ENCODE measurements at places on chromosomes 6 and 20.
A peak's percentile ranks its signal among the peaks of the same experiment; 100 is the strongest.

DNA sequence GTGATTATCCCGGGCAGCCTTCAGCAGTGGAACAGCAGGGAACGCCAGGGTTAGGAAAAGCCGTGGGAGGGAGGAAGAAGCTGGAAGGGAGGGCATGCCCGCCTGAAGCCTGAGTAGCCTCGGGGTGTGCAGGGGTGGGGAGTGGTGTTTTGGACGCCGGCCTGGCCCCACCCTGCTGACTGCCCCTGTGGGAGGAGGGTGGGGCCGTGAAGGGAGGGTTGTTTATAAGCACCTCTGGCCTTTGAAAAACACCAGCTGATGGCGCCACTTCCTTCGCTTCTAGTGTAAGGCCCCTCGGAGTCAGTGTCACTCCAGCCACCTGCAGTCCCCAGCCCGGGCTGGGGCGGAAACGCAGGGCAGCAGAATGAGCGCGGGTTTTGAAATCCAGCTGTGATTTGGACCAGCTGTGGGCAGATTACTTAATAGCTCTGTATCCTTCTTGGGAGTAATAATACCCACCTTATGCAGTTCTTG lies 52.8 kb upstream of the BMP6 start:
- DNase-seq, result no peak

DNA sequence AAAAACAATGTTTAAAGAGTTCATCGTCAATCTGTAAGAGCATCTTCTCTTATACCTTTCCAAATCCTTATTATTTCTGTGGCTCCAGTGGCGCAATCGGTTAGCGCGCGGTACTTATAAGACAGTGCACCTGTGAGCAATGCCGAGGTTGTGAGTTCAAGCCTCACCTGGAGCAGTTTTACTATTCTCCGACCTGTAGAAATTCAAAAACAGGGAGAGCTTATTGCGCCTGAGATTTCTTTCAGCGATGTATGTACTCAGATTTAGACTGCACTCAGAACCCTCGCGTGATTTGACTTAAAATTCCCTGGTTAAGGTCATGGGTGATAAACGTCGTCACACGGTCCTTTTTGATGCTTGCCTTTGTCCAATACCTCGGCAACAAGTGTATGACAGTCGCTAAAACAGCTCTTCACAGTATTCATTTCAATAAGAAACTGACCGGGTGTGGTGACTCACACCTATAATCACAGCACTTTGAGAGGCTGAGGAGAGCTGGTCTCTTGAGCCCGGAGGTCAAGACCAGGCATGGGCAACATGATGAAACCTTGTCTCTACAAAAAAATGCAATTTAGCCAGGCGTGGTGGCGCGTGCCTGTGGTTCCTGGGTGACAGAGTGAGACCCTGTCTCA lies 11.9 kb downstream of the GPX5 start:
- DNase-seq, result peak; percentile 31

DNA sequence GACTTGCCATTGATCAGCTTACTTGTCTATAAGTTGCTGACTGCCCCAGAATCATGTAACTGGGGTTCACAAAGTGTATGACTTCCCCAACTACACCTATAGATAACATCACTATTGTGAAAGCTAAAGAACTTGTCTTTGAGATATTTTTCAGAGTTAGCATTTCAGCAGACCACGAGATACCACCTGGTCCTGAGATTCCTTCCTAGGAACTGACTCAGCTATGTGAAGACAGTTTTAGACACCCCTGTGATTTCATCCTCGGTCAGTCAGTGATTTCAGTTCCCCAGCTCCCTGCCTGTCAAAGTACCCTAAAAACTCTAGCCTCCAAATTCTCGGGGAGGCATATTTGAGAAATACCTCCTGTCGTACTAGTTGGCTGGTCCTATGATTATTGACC lies 62.4 kb downstream of the TXNDC5 start:
- DNase-seq, result no peak

- no peak for DNase-seq
Measured at GRCh38 chr20:36360429-36360828, 54.3 kb downstream of the DLGAP4 start.

DNA sequence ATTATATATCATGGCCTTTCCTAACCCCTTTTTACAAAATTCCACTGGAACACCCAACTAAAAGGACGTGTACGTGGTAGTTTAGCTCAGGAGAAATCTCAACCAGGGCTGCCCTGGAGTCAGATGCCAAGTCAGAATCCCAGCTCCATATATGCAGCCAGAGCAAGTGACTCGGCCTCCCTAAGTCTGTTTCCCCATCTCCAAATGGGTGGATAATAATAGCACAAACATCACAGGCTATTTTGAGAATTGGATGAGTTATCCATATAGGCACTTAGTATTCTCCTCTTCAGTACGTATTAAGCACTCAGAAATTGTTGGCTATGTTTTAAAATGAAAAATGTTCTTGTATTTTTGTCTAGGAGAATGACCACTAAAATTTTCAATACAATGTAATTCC lies 481.5 kb downstream of the CD109 start:
- DNase-seq, result no peak

DNA sequence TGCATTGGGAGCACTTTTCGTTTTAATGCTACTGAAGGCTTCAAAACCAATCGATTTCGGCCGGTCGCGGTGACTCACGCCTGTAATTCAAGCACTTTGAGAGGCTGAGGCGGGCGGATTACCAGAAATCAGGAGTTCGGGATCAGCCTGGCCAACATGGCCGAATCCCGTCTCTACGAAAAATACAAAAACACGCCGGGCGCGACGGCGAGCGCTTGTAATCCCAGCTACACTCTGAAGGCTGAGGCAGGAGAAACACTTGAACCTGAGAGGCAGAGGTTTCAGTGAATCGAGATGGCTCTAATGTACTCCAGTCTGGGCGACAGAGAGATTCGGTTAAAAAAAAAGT lies 58.4 kb downstream of the TRIM38 start:
- peak; percentile 52 for DNase-seq

GRCh38 chr20:59207742-59208357 lies 44.2 kb downstream of the ZNF831 start:
- DNase-seq, result peak; percentile 83

Data from activated naive CD4-positive, alpha-beta T cell treated with anti-CD3 and anti-CD28 coated beads, Interleukin-2, amount 50 U/mL, for 16 hours (primary cell).